ENCODE measurements at places on chromosomes 2 and 18.

GRCh38 chr18:74367905-74368304 is 52.3 kb downstream of the C18orf63 start:
- no peak for DNase-seq

DNA sequence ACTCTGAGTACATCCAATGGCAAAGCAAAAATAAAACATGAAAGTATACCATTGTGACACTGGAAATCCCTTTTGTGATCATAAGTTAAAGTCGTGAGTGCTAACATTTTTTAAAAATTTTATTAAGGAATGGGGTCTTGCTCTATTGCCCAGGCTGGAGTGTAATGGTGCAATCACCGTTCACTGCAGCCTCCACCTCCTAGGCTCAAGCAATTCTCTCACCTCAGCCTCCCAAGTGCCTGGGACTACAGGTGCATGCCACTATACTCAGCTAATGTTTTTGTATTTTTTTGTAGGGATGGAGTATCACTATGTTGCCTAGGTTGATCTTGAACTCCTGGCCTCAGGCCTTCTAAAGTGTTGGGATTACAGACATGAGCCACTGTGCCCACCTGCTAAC is 14.3 kb upstream of the TNFAIP6 start:
- DNase-seq = no peak

GRCh38 chr2:46409756-46410155 is 69.6 kb upstream of the TMEM247 start:
- DNase-seq = no peak

GRCh38 chr2:234747032-234747431 is 204.8 kb upstream of the SH3BP4 start:
- no peak for DNase-seq

- DNase-seq = no peak
These were observed 1713.5 kb upstream of the SLC39A10 start for GRCh38 chr2:193943406-193943960.

- DNase-seq = no peak
These were observed 236.7 kb downstream of the SLC4A3 start for GRCh38 chr2:219864154-219864553.

GRCh38 chr2:74250189-74250631 is 51.8 kb downstream of the MTHFD2 start:
- no peak for DNase-seq

GRCh38 chr2:103132536-103133217 is 370.8 kb downstream of the TMEM182 start:
- DNase-seq = no peak

DNA sequence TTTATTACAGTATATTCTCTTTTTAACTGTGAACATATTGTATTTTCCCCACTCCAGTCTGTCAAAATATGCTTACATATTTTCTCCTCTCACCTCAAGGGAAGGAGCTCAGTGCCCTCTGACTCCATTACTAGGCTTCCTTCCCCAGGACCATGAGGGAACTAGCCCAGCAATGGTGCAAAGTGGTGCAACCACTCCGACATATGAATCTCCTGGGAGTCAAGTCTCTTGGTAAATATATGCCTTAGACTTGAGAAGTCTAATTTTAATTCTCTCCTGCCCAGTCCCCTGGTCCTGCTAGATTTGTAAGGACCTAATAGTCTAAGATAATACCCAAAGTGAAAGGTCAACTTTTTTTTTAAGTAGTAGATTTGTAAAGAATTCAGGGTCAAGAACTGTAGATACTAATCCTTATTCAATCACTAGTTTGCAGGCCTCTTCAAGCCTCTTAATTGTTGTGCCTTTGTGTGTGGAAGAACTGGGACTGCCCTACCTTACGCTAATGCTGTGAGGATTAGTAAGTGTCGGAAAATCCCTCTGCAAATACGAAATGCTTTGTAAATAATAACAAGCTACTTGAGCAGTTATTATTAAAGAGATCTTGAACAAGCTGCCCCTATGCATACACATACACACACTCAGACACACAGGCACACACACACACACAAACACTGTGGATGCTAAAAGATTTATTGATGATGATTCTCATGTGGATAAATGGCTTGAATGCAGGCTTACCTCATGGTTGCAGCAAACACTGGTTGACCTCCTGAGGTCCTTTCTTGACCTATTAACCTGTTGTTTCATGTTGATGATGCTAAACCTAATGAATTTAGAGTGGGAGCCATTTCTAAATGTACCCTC is 251.2 kb upstream of the PARD3B start:
- no peak for DNase-seq

GRCh38 chr2:86480105-86480504 is 38.9 kb downstream of the KDM3A start:
- DNase-seq = no peak

- no peak for DNase-seq
These were observed 77.7 kb downstream of the CDC42EP3 start for GRCh38 chr2:37593694-37594093.

All from stimulated activated CD8-positive, alpha-beta memory T cell treated with anti-CD3 and anti-CD28 coated beads, Interleukin-15, amount 100 ng/mL, for 1 hour (primary cell).